ENCODE measurements at places on chromosomes 16 and 17.

DNA sequence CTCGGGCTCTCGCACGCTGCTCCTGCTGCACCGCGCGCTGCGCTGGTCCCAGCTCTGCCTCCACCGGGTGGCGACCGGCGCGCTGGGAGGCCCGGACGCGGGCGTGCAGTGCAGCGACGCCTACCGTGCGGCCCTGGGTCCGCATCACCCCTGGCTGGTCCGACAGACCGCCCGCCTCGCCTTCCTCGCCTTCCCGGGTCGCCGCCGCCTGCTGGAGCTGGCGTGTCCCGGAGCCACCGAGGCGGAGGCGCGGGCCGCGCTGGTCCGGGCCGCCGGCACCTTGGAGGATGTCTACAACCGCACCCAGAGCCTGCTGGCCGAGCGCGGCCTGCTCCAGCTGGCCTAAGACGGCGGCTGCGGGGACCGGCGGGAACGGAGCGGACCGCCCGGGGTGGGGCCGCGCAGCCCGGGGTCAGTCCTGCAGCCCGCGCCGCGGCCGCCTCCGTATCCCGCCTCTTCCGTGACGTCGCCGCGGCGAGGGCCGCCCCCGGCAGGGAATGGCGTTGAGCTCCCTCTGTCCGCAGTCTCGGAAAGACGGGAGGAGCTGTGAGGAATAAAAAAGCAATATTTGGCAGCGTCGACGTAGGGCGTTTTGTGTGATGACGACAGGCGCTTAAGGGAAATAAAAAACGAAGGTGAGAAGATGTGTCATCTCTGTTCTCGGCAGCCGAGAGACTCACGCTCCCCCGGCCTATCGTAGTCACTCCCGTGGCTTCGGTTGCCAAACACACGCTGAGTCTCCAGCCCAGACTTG is 1.4 kb downstream of the GLTPD2 start:
- peak; percentile 92 for DNase-seq

GRCh38 chr17:41613277-41614082 is 913 bp upstream of the KRT16 start:
- DNase-seq: no peak

GRCh38 chr16:75111961-75112733 is 4.4 kb downstream of the LDHD start:
- no peak for DNase-seq

DNA sequence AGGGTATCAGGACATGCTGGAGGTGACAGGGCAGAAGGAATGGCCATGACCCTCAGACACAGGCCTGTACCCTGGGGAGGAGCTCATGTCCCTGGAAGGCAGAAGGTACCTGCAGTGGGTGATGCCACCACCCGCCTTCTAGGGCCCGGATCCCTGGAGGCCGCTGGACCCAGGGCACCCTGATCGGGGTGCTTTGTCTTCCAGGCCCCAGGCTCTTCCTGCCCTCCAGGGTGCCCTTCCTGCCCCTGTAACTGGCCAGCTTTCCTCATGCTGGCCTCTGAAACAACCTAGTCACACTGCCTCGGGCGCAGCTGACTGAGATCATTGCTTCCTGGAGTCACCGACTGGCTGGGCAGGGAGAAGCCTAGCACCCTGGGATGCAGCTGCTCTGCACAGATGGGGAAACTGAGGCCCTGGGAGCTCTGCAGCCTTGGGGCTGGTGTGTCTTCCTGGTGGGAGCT is 5.8 kb downstream of the ADCY7 start:
- DNase-seq: no peak

GRCh38 chr17:35766903-35767510 is 6.3 kb downstream of the C17orf50 start:
- peak; percentile 43 for DNase-seq

GRCh38 chr17:60371818-60372510 is 20.0 kb downstream of the USP32 start:
- DNase-seq: no peak

GRCh38 chr17:45940826-45941225 is 46.5 kb downstream of the MAPT start:
- no peak for DNase-seq

GRCh38 chr16:89094252-89094879 is 714 bp downstream of the ACSF3 start:
- no peak for DNase-seq

DNA sequence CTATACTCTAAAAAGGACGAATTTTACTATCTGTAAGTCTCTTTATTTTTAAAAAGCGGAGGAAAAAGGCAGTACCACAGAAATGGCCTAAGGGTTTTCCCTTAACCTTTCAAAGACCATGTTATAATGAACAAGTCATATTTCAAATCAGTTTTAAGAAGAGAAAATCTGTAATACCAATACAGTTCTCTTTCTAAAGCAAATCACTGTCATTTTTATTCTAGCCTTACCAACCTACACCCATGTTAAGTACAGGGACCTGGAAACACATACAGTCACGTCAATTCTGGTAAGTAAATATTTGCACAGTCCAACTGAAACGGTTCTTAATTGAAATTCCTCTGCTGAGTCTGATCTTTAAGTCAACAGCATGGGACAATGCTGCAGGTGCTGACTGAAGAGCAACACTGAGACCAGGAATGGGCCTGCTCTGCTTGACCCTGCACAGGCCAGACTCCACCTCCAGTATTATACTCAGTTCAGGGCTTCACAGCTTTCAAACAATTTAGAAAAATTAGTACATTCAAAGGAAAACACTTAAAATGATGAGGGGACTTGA is 20.2 kb downstream of the MBTPS1 start:
- no peak for DNase-seq

DNA sequence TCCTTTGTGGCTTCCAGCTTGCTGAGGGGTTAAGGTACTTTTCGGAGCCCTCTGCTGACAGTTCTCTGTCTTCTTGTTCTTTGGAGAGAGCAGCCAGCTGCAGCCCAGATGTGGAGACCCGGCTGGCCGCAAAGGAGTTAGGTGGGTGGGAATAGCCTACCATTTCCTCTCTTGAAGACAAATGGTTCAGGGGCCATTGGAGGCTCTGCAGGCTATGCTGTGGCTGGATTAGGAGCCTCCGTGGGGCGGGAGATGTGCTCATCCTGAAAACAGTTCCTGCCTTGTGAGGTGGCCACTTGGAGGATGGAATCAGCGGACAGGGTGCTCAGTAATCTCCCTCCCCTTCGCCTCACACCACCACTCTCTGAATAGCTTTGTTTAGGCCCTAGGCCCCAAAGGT is 30.3 kb downstream of the MEOX1 start:
- peak; percentile 29 for DNase-seq

DNA sequence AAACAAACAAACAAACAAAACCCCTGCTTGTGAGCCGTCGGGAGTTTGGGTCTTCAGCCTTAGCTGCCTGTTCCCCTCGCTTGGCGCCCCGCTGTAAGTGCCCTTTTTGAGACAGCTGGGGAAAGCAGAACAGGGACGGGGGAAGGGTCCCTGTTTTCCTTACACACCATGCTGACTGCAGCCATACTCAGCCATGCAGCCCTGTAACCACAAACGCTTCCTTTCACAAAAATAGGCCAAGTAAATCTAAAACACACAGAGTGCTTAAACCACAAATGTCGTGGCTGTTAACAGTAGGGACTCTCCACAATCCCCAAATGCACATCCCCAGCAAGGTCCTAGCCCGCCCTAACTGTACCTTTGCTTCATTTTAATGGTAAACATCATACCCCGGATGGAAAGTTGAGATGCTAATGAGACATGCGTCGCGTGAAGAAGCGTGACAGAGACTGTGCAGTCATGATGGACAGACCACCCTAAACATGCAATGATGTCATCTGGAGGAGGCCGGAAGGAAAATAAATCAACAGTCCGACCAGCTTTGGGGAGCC is 129.9 kb downstream of the MGAT5B start:
- DNase-seq: peak; percentile 46

- DNase-seq: no peak
These were observed 14.9 kb downstream of the FOXK2 start for GRCh38 chr17:82534401-82534812.

GRCh38 chr17:69402052-69402451 is 12.4 kb upstream of the MAP2K6 start:
- peak; percentile 63 for DNase-seq

DNA sequence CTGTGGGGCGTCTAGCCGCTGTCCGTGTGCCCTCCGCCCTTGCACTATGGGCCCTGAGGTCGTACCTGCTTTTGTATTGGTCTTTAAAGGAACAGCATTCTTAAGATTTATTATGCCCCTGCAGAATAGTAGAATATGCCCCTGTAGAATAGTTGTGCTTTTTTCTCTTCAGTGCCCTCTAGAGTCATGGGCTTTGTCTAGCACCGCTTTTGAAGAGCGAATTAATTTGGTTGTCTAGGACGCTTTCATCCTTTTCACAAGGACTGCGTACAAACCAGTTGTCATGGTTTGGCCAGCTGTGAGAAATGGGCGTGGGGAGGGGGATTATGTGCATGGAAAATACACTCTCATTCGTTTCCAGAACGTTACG is 621 bp downstream of the CEP95 start:
- DNase-seq: peak; percentile 73

GRCh38 chr17:33370401-33370800 is 77.3 kb upstream of the ASIC2 start:
- no peak for DNase-seq

GRCh38 chr17:71496552-71496951 is 624.3 kb upstream of the SOX9 start:
- peak; percentile 95 for DNase-seq

DNA sequence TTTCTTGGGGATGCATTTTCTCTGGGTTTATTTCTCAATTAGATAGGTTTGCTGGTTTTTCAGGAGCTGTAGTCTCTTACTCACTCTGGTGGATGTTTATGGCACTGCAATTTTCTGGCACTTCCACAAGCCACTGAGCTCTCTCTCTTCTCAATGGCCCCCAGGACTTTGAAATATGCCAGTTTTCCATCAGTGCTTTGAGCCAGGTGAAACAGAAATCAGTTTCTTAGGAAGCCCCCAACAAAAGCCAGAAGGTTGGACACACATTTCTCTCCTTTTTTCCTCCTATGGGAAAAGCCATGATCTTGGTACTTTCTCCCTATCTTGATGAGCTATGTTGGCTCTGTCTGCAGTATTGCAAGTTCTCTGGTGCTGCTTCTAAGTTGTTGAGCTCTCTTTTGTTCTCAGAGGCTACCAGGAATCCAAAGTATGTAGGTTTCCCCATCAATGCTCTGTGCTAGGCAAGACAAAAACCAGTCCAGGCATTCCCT is 90.7 kb upstream of the SMIM36 start:
- peak; percentile 58 for DNase-seq
